Spinal cord (tissue), 10 donors: ENCODE measurements at places on chromosomes 3 and 15. TPM values are rescaled to one million over a fixed set of nuclear protein-coding genes. Genes with fewer than 3 reads are reported as not detected.

DNA sequence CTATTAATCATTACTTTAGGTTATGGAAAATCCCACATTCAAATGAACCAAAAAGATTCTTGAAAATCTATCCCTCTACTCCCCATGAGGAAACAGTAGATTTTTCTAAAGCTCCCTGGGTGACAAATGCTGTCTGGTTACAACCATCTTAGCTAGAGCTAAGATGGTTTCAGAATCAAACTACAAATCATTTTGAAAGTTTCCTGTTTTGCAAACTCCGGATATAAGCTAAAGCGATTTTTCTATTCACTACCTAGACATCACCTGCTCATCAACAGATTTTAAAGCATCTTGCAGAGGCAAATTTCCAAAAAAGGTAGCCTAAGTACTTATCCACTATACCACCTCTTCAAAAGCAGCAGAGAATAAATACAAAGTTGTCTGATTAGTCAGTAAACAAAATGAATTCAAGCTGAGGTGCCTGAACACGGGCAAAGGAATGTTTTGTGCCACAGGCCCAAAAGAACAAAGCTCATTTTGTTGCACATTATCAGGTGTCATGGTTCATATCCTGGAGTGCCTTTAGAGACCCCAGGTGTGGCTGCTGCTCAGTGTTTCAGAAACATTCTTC lies 204.9 kb downstream of the TNIK start:
- no peaks in the 10 kb centered on the region for H3K4me1 ChIP-seq
- H3K27me3 ChIP-seq = no peaks in the 10 kb centered on the region
- no peaks in the 10 kb centered on the region for H3K36me3 ChIP-seq
- no peak for DNase-seq
- no peak overlapping the region for H3K4me3 ChIP-seq

SLC51B gene
- total RNA-seq = not detected

DNA sequence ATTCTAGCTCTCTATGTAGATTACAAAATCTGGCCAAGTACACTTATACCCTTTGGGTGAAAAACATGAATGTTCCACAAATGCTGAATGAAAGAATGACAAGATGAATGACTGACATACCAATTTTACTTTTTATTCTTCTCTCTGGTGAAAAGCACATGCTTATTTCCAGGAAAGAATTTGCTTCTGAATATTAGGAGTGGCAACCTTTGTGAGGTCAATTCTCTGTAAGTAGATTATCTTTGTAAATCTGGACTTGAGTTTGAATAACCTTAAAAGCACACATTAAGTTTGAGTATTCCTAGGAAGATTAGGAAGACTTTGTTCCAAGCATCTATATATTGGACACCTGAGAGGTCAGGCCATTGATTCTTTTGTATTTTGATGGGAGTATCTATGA lies 78.1 kb upstream of the P2RY1 start:
- no peaks in the 10 kb centered on the region for H3K36me3 ChIP-seq
- no peak overlapping the region for H3K27ac ChIP-seq
- DNase-seq = no peak
- no peaks in the 10 kb centered on the region for H3K27me3 ChIP-seq
- H3K4me3 ChIP-seq = no peak overlapping the region

DNA sequence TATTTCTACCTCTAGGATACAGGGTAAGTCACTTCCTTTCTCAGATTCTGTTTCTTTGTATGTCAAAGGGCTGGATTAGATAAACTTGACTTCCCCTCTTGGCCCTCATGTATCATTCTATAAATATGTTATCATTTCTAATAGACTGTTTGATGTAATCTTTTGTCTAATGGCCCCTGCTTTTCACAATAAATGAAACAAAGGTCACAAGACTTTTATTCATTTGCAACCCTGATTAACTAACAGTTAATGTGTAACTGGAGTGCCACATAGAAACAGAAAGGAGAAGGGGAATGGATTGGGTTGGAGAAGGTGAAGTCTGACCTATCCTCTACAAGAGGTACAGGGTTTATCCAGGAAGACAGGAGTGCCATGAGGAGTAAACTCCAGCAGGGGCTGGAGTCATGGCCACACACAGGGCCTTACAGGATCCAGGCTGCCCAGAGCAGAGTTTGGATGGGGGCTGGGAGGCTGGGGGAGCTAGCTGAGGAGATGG lies 8.0 kb upstream of the B3GNT5 start:
- no peak overlapping the region for H3K27ac ChIP-seq
- H3K27me3 ChIP-seq = no peaks in the 10 kb centered on the region
- DNase-seq = no peak
- no peaks in the 10 kb centered on the region for H3K36me3 ChIP-seq
- no peak overlapping the region for H3K4me3 ChIP-seq

GRCh38 chr3:76245073-76245472 lies 459.7 kb upstream of the ZNF717 start:
- no peaks in the 10 kb centered on the region for H3K4me1 ChIP-seq
- DNase-seq = no peak
- H3K36me3 ChIP-seq = no peaks in the 10 kb centered on the region

GRCh38 chr3:151178208-151178845 lies 24.7 kb downstream of the GPR171 start:
- no peaks in the 10 kb centered on the region for H3K27me3 ChIP-seq
- H3K4me3 ChIP-seq = no peak overlapping the region
- peaks cover 2% of the 10 kb centered on the region for H3K4me1 ChIP-seq
- DNase-seq = no peak
- H3K36me3 ChIP-seq = no peaks in the 10 kb centered on the region

FSTL1 gene
- 446 TPM for total RNA-seq

GRCh38 chr15:92681141-92681631 lies 25.6 kb upstream of the FAM174B start:
- no peak overlapping the region for H3K27ac ChIP-seq
- DNase-seq = peak; percentile 92
- H3K4me1 ChIP-seq = peaks cover 5% of the 10 kb centered on the region
- no peaks in the 10 kb centered on the region for H3K36me3 ChIP-seq

DNA sequence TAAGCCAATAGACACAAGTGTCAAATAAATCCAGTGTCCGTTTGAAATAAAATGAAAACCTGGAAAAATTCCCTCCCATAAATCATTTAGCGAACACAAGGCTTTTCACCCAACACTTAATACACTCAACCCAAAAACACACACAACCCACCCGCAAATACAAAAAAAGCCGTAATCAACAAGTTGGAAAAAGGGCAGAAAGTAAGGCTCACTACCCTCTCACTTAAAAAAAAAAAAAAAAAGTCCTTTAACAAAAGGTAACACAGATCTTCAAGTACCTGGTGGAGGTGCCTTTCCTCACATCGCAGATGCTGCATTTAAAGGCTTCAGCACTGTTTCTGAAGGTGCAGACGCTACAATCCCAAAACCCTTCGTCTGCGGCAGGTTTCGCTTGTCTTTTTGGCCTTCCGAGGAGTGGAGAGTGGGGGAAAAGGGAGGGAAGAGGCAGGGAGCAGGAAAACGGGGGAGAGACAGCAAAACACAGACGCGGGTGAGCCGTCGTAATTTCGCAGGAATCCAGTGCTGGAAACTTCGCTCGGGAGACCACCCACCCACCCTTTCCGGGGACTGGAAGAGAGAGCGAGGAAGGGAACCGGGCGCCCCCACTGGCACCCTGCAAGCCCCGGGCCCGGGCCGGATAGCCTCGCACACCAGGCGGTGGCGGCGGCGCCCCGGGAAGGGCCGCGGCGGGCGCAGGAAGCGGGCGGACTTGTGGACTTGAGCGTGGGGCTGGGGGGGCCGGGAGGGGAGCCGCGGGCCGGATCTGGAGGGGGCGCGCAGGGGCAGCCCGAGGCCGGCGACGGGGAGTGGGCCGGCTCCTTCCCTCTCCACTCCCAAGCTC lies 401.8 kb downstream of the SHQ1 start:
- H3K27me3 ChIP-seq = no peaks in the 10 kb centered on the region
- H3K27ac ChIP-seq = peak within 1 kb of the TSS; percentile 59
- peak within 1 kb of the TSS; percentile 59 for H3K4me3 ChIP-seq
- H3K4me1 ChIP-seq = peaks cover 10% of the 10 kb centered on the region

DNA sequence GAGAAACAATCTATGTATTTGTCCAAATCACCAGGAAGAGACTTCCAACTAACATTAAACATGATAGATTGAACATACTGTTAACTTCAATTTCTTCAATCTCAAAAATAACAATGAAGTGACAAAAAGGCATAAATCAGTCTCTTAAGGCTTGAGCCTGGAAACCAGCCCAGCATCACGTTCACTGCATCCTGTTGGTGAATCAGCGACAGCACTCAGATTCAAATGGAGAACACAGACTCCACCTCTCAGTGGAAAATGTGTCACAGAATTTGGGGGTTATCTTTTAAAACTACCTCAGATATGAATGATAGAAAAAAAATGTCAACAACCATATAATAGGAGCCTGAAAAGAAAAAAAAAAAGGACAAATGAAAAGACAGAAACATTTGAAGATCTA lies 212.0 kb downstream of the MINAR1 start:
- no peak overlapping the region for H3K4me3 ChIP-seq
- no peaks in the 10 kb centered on the region for H3K4me1 ChIP-seq

SLC24A5 gene
- 2.3 TPM for total RNA-seq

DNA sequence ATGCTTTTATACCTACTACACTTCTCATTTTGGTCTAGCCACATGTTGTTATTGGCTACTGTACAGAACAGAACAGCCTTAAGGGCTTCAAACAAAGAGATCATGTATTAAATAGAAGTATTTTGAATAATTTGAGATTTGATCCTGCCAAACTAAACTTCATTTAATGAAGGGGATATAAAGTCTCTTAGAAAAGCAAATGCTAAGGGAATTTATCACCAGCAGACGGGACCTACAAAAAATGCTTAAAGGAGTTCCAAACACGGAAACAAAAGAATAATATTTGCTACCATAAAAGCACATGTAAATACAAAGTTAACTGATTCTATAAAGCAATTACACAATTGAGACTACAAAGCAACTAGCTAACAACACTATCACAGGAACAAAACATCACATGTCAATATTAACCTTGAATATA lies 23.6 kb upstream of the FMN1 start:
- DNase-seq = no peak
- no peaks in the 10 kb centered on the region for H3K36me3 ChIP-seq
- no peak overlapping the region for H3K4me3 ChIP-seq
- no peaks in the 10 kb centered on the region for H3K27me3 ChIP-seq
- H3K27ac ChIP-seq = no peak overlapping the region

- no peaks in the 10 kb centered on the region for H3K36me3 ChIP-seq
- H3K27ac ChIP-seq = no peak overlapping the region
- DNase-seq = no peak
- H3K27me3 ChIP-seq = no peaks in the 10 kb centered on the region
These were observed 117.7 kb downstream of the POLR2M start for GRCh38 chr15:57824186-57824585.

GRCh38 chr15:48796521-48796920 lies 14.3 kb downstream of the CEP152 start:
- no peaks in the 10 kb centered on the region for H3K27me3 ChIP-seq
- no peaks in the 10 kb centered on the region for H3K36me3 ChIP-seq
- H3K4me1 ChIP-seq = no peaks in the 10 kb centered on the region
- H3K27ac ChIP-seq = no peak overlapping the region

GRCh38 chr3:34408088-34408487 lies 609.7 kb downstream of the PDCD6IP start:
- no peaks in the 10 kb centered on the region for H3K27me3 ChIP-seq
- H3K36me3 ChIP-seq = no peaks in the 10 kb centered on the region
- H3K4me1 ChIP-seq = no peaks in the 10 kb centered on the region
- H3K27ac ChIP-seq = no peak overlapping the region

DNA sequence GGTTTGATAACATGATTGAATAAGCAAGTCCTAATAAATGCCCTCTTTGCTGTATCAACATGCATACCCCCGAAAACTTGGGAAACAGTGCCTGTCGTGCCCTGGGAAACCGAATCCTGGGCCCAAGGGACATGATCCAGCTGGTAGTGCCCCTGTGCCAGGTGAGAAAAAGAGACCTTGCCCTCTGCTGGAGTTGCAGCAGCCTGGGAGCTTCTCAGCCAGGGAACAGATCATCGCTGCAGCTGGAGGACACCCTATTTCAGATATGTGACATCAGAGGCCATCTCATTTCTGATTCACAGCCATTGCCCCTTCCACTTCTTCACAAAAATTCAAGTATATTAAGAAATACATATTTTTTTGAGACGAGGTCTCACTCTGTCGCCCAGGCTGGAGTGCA lies 32.3 kb downstream of the STOML1 start:
- H3K27me3 ChIP-seq = no peaks in the 10 kb centered on the region
- peaks cover 2% of the 10 kb centered on the region for H3K4me1 ChIP-seq
- H3K27ac ChIP-seq = no peak overlapping the region
- H3K4me3 ChIP-seq = no peak overlapping the region

IGSF11 gene
- 41.7 TPM for total RNA-seq

GRCh38 chr3:42130329-42131070 lies 39.3 kb downstream of the TRAK1 start:
- no peak for DNase-seq
- no peak overlapping the region for H3K4me3 ChIP-seq
- no peaks in the 10 kb centered on the region for H3K27me3 ChIP-seq
- peaks cover 2% of the 10 kb centered on the region for H3K4me1 ChIP-seq

GRCh38 chr15:60720086-60720485 lies 241.1 kb upstream of the ICE2 start:
- no peak overlapping the region for H3K4me3 ChIP-seq
- no peaks in the 10 kb centered on the region for H3K27me3 ChIP-seq
- H3K36me3 ChIP-seq = no peaks in the 10 kb centered on the region
- no peaks in the 10 kb centered on the region for H3K4me1 ChIP-seq

DNA sequence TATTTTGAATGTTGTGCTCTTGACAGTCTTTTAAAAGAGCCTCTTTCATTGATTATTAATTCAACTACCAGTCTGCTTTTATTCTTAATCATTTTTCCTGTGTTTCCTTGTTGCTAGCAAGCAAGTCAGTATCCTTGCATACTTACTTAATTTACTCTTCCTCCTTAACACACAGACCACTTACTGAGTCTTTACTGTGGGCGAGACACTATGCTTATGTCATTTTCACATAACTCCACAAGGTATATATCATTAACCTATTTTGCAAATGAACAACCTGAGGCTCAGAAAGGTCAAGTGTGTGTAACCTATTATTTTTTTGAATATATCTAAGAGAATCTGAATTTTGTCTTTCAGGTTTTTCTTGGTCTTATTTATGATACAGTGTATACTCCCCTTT lies 130.9 kb downstream of the WDR76 start:
- H3K27me3 ChIP-seq = no peaks in the 10 kb centered on the region
- DNase-seq = no peak
- no peak overlapping the region for H3K4me3 ChIP-seq
- peaks cover 7% of the 10 kb centered on the region for H3K4me1 ChIP-seq
- no peak overlapping the region for H3K27ac ChIP-seq
- no peaks in the 10 kb centered on the region for H3K36me3 ChIP-seq

GRCh38 chr15:73052653-73053397 lies 562 bp downstream of the NEO1 start:
- no peaks in the 10 kb centered on the region for H3K4me1 ChIP-seq
- no peaks in the 10 kb centered on the region for H3K27me3 ChIP-seq
- peak overlapping the region; percentile 84 for H3K4me3 ChIP-seq
- H3K27ac ChIP-seq = peak overlapping the region; percentile 67
